ENCODE measurements at places on chromosomes 4 and X. TPM values are rescaled to one million over a fixed set of nuclear protein-coding genes. Genes with fewer than 3 reads are reported as not detected.

DNA sequence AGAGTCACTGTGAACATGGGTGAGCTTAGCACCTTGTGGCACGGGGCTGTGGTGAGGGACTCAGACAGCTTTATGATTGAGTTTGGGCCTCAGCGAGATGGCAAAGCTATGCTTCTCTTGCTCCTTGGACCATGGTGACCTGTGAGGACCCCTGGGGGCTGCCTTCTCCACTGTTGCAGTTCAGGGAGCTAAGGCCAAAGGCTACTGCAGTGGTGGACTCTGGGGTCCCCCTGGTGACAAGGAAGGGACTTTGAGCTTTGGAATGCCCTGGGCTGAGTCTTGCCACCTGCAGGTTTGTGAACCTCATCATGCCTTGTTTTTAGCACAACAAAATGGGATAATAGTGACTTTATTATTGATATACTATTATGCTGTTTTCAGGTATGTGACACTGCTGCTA is 36.5 kb downstream of the TBL1X start:
- no peak for DNase-seq

DNA sequence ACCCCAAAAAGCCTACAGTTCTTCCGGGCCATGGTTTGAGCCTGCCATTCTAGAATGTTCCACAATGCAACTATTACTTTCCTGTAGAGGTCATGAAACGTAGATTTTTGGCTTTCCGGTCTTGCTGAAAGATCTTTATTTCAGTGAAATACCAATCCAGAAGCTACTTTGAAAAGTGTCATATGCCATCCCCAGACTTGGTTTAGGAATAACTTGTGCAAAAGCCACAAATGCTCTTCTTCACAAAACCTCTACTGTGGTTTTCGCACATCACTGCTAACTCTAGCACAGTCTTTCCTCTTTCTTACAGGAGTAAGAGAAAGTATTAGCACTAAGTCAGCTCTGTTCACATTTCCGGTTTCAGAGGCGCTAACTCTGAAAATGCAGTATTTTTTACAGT is 12.7 kb upstream of the CD40LG start:
- no peak for DNase-seq

DNA sequence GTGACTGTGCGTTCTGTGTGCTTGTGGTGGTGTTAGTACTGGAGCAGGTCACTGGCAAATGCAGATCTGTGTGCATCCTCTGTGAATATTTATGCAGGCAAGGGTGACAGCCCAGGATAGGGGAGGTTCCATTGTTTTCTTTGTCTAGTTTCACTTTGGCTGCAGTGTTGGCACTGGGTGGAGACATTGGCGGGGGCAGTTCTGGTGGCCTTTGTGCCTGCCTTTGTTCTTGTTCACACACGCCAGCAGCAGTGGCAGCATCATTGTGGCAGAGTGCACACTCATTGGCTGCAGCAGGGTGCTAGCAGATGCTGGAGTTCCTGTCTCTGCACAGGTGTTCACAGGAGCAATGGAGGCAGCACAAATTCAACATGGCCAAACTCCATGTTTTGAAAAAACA is 495.3 kb downstream of the UBE2NL start:
- DNase-seq, result no peak

GRCh38 chr4:74228691-74229640 is 71.0 kb downstream of the MTHFD2L start:
- DNase-seq, result peak; percentile 59

DNA sequence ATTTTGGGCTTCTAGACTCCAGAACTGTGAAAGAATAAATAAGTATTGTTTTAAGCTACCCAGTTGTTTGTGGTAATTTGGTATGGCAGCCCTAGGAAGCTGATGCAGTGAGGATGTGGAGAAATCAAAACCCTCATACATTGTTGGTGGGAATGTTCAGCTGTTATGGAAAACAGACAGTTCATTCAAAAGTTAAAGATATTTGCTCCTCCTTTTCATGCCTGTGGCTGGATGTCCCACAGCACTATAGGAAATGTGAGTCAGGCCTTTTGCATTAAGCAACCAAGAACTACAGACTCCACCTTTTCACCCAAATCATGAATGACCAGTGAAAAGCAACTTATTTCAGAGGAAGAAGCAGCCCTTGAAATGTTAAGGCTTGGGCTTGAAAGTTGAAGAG is 6.7 kb downstream of the BBS12 start:
- DNase-seq, result no peak

GRCh38 chr4:125641611-125642010 is 326.9 kb downstream of the FAT4 start:
- DNase-seq, result no peak

- no peak for DNase-seq
Observed at GRCh38 chr4:81470456-81471297, 1.0 kb downstream of the RASGEF1B start.

DNA sequence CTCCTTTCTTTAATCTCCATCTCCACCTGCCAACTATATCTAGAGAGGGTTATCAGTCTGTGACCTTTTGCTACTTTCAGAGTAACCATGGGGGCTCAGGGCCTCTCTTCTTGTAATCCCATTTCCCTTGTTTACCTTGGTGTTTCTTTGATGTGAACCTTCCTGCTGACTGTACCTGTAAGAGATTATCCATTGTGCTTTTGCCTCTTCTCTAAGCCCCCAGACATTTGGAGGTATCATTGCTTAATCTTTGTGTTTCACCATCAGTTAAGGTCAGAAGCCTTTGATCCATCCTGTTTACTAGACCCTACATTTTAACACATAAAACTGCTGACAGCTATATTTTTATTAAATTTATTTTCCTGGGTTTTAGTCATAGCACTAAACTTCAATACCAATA is 111.8 kb upstream of the RAP2C start:
- DNase-seq, result no peak

NUDT11 gene
- total RNA-seq, result not detected

GRIA3 gene
- total RNA-seq, result not detected

MSANTD1 gene
- 0.55 TPM for total RNA-seq

DCAF4L1 gene
- not detected for total RNA-seq

GPM6B gene
- not detected for total RNA-seq

TMSB15C gene
- 4.2 TPM for total RNA-seq

IL3RA gene
- not detected for total RNA-seq

MAP3K15 gene
- 0.86 TPM for total RNA-seq

LAMP2 gene
- 63.5 TPM for total RNA-seq

REELD1 gene
- not detected for total RNA-seq

PQBP1 gene
- total RNA-seq, result 59.2 TPM

VEGFD gene
- not detected for total RNA-seq
